Activated naive CD4-positive, alpha-beta T cell treated with anti-CD3 and anti-CD28 coated beads for 36 hours (primary cell): ENCODE measurements at places on chromosomes 16 and 17.
A peak's percentile ranks its signal among the peaks of the same experiment; 100 is the strongest.

DNA sequence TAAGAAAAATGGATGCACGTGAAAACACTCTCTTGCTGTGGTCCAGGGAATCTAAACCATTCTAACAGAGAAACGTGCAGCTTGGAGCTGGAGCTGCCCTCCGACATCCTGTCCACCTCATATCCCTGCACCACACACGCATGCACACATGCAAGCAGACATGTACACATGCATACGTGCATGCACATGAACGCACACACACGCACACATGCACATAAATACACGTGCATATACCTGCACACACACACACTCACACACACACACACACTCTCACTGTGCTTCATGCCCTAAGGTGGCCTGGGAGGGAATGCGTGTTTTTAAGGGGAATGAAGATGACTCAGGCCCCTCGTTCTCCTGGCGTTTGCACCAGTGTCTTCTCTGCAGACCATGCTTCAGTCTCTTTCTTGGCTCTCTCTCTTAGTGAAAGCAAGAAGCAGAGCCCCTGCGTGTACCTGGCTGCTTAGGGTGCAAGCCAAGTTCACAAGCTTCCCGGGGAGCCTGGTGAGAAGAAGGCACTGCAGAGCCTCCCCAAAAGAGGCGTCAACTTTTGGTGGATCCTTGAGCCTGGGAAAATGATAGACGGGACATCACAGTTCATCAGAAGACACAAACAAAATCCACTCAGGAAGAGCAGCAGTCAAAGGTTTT is 72.8 kb downstream of the GOSR1 start:
- no peak for DNase-seq

DNA sequence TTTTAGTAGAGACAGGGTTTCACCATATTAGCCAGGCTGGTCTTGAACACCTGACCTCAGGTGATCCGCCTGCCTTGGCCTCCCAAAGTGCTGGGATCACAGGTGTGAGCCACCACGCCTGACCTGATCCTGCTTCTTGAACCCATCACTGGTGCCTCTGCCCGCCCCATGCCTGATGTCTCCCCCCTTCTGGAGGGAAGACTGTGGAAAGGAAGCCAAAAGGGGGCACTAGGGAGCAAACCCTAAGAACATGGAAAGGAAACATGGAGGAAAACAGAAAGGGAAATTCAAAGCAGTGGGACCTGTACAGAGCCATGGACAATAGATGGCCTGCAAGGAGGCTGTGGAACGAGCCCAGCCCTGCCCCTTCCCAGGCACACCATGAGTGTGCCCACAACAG is 31.1 kb upstream of the FASN start:
- no peak for DNase-seq

DNA sequence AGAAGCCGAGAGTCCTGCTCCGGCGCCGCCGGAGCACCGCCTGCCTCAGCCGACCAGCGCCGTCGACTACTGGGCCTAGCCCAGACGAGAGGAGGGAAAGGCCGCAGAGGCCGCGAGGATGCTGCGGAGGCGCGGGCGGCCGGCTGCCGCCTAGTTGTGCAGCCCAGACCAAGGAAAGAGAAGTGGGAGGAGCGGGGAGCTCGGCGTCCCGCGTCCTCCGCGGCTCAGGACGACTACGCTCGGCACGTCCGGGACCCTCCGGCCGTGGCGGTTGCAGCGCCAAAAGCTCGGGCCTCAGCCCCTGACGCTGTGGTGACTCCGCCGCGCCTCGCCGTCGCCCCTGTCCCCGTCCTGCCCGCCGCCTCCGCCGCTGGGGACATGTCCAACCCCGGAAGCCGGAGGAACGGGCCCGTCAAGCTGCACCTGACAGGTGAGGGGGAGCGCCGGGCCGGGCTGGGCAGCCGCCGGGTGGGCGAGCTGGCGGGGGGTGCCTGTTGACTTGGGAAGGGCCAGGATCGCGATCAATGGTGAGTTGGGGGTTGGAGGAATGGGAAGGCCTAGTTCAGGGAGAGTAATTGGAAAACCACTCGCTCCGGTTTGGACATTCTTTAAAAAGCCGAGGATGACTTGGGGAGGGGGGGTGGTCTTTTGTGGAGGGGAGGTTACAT is 37.7 kb downstream of the RNF135 start:
- peak; percentile 65 for DNase-seq

DNA sequence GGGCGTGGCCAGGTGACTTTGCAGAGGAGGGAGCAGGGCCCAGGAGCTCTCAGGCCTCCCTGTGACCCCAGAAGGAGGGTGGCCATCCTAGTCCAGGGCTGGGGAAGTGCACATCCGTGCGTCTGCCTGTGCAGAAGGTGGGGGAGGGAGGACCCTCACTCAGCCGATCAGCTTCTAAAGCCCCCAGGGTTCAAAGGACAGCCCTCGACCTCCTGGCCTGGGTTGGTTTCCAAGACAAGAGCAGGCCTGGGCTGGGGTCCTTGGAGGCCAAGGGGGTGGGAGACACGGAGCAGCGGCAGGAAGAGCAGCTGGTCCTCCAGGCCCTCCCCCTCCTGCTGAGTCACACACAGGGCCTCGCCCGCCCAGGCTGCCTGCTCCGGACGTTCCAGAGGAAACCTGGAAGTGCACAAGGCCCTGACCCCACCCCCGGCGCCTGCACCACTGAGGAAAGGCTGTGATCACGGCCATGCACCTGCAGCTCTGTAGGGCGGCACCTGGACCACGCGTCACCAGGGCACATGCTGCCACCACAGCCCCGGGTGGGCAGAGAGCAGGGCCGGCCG is 67.1 kb upstream of the ZNF469 start:
- no peak for DNase-seq

DNA sequence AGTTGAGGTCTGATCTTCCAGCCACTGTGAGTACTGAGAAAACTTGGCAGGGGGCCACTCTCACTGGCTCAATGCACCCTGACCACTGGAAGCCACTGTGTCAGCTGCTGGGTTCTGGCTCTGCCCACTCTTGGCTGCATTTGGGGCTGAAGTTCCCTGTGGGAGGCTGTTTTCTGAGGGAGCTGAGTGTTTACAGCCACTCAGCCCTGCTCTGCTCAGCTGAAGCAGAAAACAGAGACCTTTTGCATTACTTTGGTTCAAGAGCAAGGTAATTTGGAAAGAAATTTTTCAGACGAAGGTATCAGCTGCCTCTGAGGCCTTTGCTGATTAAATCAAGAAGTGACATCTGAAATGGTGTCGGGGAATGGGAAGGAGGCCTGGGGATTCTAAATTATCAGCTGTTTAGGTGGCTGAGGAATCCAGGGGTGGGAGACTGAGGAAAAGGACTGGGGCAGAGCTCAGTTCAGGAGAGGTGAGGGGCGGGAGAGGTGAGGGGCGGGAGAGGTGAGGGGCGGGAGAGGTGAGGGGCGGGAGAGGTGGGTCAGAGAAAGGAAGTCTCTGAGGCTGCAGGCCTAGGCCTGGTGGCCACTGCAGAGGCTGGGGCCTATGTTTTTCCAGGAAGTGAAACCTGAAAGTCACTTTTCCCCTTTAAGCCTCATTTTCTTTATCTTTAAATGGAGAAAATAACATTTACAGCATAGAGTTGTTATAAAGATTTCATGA is at the start of gene ACSM5:
Gene ACSM5 (plus strand): TSS at position 137 of the 723 bp plus-strand sequence. CDS start 1,951 bp downstream, outside the sequence.
- no peak for DNase-seq

DNA sequence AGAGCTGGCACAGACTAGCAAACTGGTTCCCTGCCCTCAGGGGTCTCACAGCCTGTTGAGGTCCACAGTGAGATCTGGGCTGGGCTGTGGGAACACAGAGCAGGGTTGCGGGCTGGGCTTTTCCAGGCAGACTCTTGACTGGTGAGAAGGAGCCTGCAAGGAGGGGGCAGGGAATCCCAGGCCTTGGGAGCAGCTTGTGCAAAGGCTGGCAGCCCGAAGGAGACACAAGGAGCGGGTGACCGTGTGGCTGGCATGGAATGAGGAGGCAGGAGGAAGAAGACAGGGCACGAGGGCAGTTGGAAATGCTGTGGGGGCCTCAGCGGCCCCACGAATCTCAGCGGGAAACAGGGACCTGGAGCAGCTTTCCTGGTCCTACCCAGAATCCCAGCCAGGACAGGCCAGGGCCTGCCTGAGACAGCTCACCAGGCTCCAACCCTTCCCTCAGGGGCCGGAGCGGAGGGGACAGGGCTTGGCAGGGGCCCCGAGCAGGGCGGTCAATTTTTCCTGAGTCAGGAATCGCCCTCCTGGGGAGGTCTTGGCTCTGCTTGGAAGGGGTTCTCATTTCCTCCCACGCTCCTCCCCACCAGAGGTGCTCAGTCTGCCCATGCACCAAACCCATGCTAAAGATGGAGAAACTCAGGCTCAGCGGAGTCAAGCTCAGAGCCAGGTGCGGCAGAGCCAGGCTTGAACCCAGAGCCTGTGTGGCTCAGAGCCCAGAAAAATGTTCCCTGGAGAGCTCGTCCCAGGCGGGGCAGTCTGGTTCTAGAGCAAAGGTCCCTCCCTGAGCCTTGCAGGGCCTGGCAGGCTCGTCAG is 9.2 kb upstream of the SNN start:
- no peak for DNase-seq

GRCh38 chr17:63070031-63070430 is 104.0 kb downstream of the TANC2 start:
- no peak for DNase-seq

DNA sequence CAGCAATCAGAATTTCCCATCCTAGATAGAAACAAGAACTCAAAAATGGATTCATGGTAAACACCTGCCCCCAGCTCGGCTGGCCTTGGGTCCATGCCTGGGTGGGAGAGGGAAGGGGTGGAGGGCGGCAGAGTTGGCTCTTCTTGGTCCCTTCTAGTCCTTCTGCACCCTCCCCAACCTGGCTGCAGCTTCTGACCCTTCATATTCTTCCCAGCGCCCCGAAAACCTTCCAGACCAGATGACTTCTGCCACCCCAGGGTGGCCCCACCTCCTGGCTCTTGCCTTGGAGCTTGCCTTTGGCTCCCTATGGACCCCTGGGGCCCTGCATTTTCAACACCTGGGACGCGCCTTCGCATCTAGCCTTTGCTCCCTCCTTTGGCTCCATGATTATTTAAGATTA is 5.4 kb upstream of the GJD3 start:
- DNase-seq, result no peak

GRCh38 chr16:70289229-70290094 is at the start of gene AARS1:
TSS of gene AARS1 (minus strand) at chr16:70289506. CDS start at chr16:70282763, 6,743 bp downstream.
- peak; percentile 98 for DNase-seq

DNA sequence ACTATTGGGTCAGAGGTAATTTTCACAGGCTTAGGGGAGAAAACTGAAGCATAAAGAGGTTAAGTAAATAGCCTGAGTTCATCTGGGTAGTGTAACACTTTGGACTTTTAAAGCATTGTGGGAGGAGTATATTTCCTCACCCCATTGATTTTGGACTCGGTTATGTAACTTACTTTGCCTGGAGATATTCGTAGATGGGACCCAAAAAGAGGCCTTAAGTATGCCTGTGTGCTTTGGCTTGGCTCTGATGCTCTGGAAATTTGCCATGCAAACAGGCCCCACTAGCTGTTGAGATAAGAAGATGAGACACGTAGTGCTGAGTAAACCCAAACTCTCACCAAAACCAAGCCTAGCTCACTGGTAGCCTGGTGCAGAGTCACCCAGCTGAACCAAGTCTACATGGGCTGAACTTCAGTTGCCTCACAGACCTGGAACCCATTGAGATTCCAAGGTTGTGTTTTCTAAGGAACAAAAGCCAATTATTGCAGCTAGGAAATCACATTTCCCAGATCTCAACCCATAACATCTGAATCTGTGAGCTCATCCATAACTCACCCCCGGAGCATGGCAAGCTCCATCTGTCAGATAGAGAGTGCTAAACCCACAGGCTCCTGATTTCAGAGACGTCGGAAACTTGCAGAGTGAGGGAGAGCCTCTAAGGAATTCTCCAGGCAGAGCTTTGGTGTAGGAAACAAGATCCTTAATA is 536.0 kb upstream of the C16orf82 start:
- no peak for DNase-seq

- DNase-seq, result no peak
Observed at GRCh38 chr16:49697631-49698452, 158.1 kb downstream of the ZNF423 start.

DNA sequence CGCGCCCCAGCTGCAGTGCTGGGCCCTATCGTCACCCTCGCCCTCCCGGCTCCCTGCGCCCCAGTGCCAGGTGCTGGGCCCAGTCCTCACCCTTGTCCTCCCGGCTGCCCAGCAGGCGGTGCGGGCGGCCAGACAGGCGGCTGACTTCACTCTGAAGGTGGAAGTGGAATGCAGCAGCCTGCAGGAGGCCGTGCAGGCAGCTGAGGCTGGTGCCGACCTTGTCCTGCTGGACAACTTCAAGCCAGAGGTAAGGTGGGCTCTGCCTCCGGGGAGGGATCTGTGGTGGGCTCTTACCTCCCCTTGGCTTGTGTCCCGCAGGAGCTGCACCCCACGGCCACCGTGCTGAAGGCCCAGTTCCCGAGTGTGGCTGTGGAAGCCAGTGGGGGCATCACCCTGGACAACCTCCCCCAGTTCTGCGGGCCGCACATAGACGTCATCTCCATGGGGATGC is 17.9 kb downstream of the QPRT start:
- no peak for DNase-seq

DNA sequence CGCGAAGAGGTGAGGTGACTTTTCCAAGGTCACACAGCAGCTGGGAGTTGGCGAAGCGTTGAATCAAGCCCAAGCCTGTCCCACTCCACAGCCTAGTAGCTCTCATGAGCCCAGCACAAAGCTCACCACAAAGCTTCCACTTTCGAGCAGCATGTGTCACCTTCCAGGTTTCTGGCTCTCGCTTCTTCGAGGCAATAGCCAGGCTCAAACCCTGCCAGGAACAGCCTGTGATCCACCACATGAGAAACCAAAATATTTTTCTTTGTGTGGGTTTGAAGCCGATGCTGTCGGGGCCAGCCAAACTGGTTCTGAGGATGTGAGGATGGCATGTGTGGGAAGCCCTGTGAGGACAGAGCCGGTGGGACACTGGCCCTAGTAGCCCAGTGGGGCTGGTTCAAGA is 68.1 kb downstream of the COG7 start:
- DNase-seq, result no peak

- DNase-seq, result peak; percentile 10
Observed at GRCh38 chr17:77087650-77088454, 52.9 kb upstream of the SEC14L1 start.

- DNase-seq, result no peak
Observed at GRCh38 chr17:50689956-50690886, 17.5 kb downstream of the ANKRD40 start.

DNA sequence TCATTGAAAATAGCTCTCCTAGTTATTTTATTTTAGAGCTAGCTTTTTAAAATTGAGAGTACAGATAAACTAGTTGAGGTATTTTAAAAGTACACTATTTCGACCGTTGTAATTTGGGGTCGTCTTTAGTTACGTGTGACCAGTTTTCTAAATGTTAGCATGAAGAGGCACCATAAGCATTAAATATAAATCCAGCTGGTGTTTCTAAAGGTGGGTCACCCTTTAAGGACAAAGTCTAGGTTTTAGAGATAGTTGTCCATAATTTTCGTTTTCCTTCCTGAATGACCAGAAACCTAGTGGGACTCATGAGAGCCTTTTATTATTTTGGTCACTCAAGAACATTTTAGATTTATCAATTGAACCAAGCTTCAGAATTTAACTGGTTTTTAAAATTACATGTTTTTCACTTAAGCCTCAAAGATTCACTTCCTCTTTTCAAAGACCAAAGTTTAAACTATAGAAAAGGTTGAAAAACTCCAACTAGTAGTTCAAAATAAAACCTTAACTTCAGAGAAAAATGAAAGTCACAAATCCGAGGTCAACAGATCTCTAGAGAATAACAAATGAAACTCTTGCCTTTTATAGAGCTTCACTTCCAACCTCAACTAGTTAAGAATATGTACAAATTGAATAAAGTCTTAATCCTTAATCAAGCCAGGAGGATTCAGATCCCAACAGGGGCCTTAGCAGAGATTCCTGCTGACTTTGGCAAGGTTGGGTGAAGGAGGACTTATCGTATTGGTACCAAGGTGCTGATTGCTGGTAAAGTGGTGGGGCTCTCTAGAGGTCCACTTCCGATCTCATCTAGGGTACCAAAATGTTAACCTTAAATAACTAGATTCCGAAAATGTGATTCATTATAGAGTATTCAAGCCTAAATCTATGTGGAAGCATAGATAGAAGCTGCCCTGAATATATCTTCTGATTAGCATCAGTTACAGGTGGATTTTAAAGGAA is 32.5 kb downstream of the PHKB start:
- DNase-seq, result no peak
